ENCODE measurements at places on chromosomes 7 and 10. TPM values are rescaled to one million over a fixed set of nuclear protein-coding genes. Genes with fewer than 3 reads are reported as not detected.

LIPA gene
- 57.8 TPM for total RNA-seq

SPAM1 gene
- total RNA-seq, result not detected

RBM20 gene
- total RNA-seq, result 0.66 TPM

UROS gene
- 71.5 TPM for total RNA-seq

HKDC1 gene
- 1.7 TPM for total RNA-seq

DOCK1 gene
- 80.1 TPM for total RNA-seq

MGAM2 gene
- not detected for total RNA-seq

EIF5AL1 gene
- total RNA-seq, result 0.53 TPM

TSPAN12 gene
- 2.2 TPM for total RNA-seq

All from aortic smooth muscle cell (primary cell).